ENCODE measurements at places on chromosomes 6 and 20.

DNA sequence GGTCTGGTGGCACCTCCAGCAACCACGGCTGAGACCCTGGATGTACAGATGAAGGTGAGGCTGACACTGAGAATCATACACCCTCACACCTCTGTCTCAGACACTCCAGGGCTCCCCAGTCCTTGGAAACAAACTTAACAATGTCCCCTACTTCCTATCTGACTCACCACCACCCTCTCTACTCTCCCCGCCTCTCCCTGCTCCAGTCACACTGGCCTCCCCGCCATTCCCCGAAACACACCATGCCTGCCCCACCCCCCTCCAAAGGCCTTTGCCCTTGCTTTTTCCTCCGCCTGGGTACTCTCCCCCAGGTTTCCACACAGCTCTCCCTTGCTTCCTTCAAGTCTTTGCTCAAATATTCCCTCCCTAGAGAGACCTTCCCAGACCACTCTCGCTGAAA is 16.3 kb downstream of the BPI start:
- no peak for DNase-seq

DNA sequence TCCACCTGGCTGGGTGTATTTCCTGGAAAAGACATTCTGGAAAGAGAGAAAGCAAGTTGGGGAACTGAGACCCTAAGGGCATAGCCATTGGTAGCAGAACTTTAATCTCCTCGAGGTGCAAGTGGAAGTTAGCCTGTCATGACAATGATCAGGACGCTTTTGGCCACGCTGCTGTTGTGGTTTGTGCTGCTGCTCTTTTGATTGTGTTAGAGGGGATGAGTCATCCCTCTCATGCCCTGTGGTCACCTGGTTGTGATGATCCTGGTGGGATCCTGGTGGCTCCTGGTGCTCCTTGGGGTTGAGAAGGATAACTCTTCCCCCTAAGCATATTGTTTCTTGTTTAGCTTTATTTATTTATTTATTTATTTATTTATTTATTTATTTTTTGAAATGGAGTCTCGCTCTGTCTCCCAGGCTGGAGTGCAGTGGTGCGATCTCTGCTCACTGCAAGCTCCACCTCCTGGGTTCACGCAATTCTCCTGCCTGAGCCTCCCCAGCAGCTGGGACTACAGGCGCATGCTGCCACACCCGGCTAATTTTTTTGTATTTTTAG is 350.3 kb downstream of the KIF16B start:
- DNase-seq = no peak

GRCh38 chr6:168256940-168257339 is 62.6 kb downstream of the DACT2 start:
- no peak for DNase-seq

GRCh38 chr20:3751675-3752385 is 15.7 kb downstream of the ADISSP start:
- no peak for DNase-seq

DNA sequence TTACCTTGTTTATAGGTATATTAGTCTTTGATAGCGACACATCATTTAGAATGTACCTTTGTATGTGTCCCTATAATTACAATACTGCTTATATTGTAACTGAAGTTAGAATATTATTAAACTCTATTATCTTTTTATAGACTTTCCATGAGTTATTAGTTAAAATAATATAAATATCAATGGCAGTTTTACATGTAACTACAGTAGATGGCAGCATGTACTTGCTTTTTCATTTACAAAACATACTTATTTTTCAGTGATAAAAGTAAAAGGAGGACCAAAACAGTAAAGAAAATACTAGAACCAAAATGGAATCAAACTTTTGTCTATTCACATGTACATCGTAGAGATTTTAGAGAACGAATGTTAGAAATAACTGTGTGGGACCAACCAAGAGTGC is 364.3 kb downstream of the RIMS1 start:
- no peak for DNase-seq

GRCh38 chr6:14713966-14714631 is 531.8 kb upstream of the JARID2 start:
- DNase-seq = no peak

- DNase-seq = no peak
Observed at GRCh38 chr20:7585126-7585679, 355.1 kb downstream of the HAO1 start.

DNA sequence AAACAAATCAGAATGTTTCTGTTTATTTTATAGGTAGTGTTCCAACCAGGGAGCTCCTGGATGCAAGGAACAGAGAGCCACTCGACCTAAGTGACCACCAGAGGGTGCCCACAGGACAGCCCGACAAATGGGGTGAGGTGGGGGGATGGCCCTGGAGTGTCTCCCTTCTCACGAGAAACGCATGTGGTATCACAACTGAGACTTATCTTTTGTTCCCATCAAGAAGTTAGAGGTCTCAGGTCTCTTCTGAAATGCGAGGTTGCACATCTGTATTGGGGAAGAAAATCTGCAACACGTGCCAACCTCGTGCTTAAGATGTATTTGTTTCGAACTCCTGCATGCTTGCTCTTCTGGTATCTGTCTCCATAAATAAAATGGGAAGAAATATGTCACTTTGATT is 104.0 kb downstream of the ISM1 start:
- DNase-seq = no peak

DNA sequence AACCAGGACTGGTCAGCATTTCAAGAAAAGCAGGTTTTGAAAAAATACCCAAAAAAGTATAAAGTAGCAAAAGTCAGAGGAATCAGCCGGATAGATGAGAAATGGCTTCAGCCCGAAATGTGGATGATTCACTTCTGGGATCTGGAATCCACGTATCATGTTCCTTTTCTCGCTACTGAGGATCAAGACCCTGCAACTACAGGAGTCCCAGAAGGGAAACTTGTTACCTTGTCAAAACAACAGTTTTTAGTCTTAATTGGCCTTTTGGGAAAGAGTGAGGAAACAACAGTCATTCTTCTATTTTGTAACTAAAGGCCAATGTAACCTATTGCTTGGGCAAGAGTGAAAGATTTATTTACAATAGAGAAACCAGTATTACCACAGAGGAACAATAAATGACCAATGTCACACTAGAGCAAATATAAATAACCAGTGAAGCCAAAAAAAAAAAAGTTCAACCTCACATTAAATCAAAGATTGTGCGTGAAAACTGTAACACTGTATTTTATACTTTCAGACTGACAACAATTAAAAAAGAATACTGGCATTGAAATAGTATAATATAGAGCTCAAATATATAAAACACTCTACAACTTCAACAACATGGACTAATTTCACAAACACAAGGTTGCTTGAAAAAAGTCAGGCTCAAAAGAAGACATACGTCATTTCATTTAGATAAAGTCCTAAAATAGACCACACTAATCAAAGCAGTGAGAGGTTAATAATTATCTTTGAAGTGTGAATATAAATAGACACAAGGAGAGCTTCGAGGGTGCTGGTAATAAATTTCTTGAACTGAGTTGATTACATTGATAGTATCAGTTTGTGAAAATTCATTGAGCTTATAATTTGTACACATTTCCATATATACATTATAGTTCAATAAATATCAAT is 116.2 kb downstream of the GFRAL start:
- DNase-seq = no peak

DNA sequence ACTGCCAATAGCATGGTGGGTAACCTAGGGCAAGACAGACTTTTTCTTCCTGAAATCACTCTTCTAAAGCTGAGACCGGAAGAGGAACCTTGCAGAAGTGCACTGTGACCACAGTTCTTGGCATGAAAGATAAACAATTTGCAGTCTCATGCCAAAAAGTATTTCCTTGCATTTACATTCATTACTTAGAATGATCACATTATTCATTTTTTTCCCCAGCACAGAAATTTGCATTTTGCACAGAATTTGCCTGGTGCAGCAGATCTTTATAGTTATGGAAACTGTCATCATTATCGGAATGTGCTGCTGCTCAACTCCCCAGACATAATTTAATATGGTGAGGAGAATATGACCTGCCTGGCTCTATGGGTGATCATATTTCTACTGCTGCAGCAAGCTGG is 42.2 kb upstream of the EDN3 start:
- DNase-seq = no peak

DNA sequence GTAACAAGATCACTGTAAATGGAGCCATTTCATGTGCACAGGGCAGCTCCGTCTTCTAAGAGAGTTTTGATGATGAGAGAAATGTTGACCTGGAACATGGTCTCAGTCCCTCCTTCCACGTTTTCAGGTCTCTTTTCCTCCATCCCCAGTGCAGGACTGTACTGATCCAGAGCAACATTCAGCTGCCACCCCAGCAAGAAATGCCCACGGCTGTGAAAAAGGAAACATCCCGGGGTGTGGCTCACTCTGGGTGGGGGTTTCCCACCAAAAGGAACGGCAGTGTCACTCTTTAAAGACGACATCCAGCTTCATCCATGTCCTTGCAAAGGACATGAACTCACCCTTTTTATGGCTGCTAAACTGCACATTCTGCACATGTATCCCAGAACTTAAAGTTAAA is 92.6 kb downstream of the ERMARD start:
- no peak for DNase-seq

- DNase-seq = no peak
Observed at GRCh38 chr20:12217382-12217781, 299.7 kb downstream of the BTBD3 start.

- DNase-seq = no peak
Observed at GRCh38 chr20:2652724-2653555, 508 bp downstream of the NOP56 start.

- DNase-seq = no peak
Observed at GRCh38 chr6:118679327-118679901, 28.0 kb upstream of the CEP85L start.

DNA sequence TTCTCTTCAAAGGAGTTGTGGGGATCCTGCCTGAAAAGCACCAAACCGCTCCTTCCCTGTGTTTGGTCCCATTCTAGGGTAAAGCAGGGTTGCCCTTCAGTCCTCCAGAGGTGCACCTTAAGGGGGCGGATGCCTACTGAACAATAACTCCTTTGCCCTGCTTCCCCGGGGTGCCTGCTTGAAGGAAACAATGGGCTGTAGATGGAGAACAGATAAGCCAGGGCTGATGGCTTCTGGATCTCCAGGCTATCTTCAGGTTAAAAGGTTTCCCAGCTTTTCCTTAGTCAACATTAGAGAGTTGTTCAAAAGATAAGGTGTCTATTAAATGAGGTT is 5.4 kb upstream of the PRDM1 start:
- DNase-seq = no peak

All from NCI-H1417 treated with DMSO at 0.1 percent for 48 hours (cell line).